ENCODE measurements at places on chromosomes 5 and 9.

DNA sequence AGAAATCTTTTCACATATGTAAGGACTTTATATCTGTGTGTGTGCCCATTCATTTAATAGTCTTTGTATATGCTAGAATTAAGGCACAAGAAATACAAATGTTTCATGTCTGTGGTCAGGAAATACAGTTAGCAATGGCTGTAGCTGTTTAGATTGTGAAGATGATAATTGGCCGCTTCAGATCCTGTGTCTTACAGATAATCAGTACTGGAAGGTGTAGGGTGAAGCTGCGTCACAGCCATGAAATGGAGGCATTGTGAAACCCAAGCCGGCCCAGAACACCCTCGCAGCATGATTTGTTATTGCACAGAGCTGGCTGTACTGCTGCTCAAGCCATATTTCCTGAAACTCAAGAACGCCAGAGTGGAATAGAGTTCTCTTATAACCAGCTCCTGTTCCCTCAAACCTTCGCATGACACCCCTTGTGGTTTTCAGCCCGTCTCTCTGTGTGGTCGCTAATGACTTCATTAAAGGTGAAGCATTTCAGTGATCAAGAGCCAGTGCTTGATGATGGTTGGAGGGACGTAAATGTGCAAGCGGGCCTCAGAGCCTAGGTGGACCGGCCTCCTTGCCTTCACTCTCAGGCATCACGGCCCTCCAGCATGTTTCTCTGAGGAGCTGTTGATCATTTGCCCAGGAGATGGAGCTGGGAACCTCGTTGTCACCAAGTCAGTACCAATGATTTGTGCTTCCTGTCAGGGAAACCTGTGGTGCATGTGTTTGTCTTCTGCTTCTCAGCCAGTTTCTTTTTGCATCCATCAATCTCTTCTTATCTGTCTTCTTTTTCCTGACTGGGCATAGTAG is 80.1 kb downstream of the F2RL2 start:
- no peak for DNase-seq

- no peak for DNase-seq
Observed at GRCh38 chr5:65989158-65989557, 62.8 kb downstream of the ERBIN start.

- DNase-seq: no peak
Observed at GRCh38 chr5:24439465-24439864, 205.3 kb downstream of the CDH10 start.

GRCh38 chr5:4511996-4512656 is 628.0 kb upstream of the ADAMTS16 start:
- no peak for DNase-seq

GRCh38 chr5:135106610-135107471 is 72.8 kb upstream of the PITX1 start:
- DNase-seq: no peak

GRCh38 chr5:172050080-172050479 is 43.6 kb upstream of the FBXW11 start:
- DNase-seq: no peak
